ENCODE measurements at places on chromosomes 13 and 19. TPM values are rescaled to one million over a fixed set of nuclear protein-coding genes. Genes with fewer than 3 reads are reported as not detected.

DNA sequence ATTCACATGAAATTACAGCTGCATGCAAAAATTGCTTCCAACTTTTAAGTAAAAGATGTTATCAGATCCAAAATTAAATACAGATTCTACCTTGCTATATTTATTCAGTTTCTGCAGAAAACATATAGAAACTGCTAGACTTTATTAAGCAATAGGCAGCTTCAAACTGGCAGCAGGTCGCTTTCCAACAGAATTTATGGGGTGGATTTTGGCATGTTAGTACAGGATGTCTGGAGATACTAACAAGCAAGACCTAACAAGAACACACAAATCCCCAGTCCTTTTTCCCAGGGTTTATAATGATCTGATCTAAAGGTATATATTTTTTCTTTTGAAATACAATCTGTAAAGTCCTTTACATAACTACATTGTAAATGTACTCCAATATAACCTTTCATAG, 27.5 kb downstream of the TBC1D4 start:
- no peak for DNase-seq

DNA sequence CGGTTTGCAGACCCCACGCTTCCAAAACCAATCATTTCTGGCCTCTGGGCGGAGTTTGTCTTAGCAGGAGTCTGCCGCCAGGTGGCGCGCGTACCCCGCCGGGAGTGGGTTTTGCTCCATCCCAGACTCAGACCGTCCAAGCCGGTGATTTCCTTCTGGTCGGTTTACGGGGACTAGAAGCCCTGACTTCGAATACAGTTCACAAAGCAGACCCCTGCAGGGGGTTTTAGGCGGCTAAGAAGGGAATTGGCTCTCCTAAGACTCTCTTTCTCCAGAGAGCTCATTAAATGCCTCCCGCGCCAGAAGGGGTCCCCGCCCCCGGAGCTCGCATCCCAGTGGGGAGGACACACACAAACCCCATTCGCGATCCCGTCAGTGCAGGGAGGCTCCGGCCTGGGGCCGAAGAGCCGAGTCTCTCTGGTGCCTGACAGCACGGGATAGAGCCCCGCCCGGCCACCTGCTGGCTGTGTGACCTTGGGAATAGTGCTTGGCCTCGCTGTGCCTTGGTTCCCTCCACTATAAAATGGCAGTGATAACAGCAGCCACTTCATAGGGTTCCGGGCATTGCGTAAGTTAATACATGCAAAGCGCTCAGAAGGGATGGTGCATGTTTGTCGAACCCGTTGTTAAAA, 8.6 kb upstream of the NUP62 start:
- DNase-seq: peak; percentile 78

Gene KCNJ14
- 0.56 TPM for total RNA-seq

Gene EFNA2
- total RNA-seq: 16.9 TPM

Gene SRRM5
- total RNA-seq: 0.18 TPM

DNA sequence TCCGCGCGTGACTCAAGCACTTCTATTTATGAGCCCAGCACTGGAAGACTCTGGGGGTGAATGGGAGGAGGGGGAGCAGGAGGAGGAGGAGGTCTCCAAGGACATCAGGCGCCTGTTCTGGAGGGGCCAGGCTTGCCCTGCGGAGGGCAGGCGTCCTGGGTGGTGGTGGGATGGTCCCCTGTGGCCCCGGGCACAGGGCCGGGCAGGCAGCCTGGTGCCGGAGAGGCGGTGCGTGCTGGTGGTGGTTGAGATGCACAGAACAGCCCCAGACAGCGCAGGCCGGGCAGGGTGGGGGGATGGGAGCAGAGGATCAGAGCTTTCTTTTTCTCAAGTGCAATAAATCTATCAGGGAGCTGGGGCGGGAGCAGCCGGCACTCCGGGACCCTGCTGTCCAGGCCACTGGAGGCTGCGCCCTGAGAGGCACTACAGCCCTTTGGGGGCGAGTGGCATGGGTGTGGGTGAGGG, 14.0 kb downstream of the NKPD1 start:
- no peak for DNase-seq

GRCh38 chr13:32555613-32556012, 17.0 kb upstream of the N4BP2L2 start:
- DNase-seq: no peak

DNA sequence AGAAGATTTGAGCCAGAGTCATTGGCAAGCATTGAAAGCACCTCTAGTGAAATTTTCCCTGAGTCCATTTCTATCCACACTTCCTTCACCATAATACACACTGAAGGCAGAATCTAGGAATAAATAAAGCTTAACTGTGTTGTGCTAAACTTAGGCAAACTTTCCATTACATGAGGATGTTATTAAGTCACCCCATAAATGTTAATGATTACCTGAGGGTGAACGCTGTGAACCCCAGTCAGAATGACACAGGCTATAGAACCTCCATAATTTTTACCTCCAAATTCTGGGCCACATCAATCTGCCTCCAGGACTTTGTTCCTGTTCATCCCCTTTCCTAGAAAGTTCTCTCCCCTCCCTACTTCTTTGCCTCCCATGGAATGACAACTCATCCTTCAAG, 71.0 kb downstream of the RAP2A start:
- no peak for DNase-seq

DNA sequence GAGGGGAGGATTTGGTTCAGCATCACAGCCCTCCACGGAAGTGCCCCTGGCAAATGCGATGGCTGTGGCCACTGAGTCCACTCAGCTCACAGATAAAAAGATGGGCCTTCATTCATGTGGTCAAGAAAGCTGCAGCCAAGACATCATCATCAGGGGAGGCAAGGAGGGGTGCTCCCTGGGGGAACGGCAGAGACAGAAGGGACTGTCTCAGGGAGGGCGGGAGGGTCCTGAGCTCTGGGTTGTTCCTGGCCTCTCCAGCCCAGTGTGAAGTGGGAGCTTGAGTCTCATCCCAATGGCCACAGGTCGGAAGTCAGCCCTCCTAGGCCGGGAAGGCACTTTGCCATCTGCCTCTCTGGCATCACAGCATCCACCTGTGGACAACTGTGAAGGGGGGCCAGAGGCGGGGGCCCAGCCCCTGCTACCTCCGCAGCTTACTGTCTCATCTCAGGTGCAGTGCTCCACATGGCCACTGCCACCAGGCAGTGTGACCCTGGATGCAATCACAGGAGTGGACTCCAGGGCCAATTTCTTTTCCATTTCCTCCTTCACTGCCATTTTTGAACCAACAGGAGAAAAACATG, 137.8 kb upstream of the SOX1 start:
- DNase-seq: no peak

Gene RNF113B
- total RNA-seq: not detected

Data from cardiac muscle cell (in vitro differentiated cells and primary cell).